ENCODE measurements at places on chromosomes 3 and 15. TPM values are rescaled to one million over a fixed set of nuclear protein-coding genes. Genes with fewer than 3 reads are reported as not detected.
A peak's percentile ranks its signal among the peaks of the same experiment; 100 is the strongest.

Gene FBXO40
- not detected for total RNA-seq

- DNase-seq: no peak
Observed at GRCh38 chr3:96201463-96201862, 612.9 kb upstream of the EPHA6 start.

DNA sequence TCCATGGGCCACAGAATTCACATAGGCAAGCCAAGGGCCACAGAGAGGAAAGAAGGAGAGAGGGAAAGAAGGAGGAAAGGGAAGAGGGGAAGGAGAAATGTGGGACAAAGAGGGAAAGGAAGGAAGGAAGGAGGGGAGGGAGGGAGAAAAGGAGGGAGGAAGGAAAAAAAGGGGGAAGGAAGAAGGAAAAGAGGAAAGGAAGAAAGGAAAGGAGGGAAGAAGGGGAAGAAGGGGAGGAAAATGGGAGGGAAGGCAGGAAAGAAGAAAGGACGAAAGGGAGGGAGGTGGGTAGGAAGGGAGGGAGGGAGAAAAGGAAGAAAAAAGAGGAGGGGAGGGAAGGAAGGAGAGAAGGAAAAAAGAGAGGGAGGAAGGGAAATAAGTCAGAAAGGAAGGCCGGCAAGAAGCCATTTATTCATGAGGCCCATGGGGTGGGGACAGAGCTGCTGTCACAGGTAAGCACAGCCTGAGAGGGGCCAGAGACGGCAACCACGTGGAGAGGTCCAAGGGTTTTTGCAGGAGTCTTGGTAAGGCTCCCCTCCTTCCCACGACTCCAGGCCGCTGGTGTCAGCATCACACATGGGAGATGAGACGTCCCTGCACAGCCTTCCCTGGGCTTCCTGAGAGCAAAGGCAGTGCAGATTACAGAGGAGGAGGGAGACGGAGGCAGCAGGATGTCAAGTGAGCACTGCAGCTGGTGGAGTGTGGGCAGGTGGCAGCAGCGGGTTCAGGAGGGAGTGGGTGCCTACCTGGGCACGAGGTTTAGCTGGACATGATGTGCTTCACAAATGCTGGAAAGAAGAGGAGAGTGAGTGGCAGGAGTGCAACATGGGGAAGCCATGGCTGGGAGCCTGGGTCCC is 5.5 kb downstream of the MYL3 start:
- no peak for DNase-seq

GRCh38 chr3:95120921-95121320 is 1058.1 kb downstream of the NSUN3 start:
- no peak for DNase-seq

- no peak for DNase-seq
Observed at GRCh38 chr15:68285259-68285980, 7.9 kb downstream of the FEM1B start.

Gene FBXW12
- not detected for total RNA-seq

- DNase-seq: no peak
Observed at GRCh38 chr15:74180881-74181602, 7.5 kb downstream of the ISLR start.

Gene ANKRD34C
- not detected for total RNA-seq

Gene CCR8
- not detected for total RNA-seq

Gene SLC27A2
- total RNA-seq: 1.3 TPM

Gene EIF1B
- total RNA-seq: 18.1 TPM

Gene DUOXA2
- total RNA-seq: not detected

Gene A4GNT
- not detected for total RNA-seq

Gene C3orf80
- 0.06 TPM for total RNA-seq

- DNase-seq: no peak
Observed at GRCh38 chr3:50304601-50305000, 1.2 kb upstream of the HYAL1 start.

DNA sequence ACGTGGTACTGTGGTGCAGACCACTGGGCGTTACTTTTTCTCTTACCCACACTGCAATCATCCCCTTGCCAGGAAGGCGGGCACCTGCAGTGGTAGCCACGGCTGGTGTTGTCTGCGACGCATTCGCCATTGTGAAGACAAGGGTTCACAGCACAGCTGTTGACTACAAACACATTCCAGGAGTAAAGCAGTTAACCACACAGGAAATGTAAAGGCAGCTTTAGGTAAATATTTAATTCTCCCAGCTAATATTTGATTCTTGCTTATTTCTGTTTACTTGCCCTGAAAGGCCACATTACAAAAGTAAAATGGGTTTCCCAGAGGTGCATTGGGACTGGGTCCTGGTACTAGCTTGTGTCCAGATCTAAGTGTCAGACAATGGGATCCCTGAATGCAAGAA is 45.4 kb downstream of the HEG1 start:
- no peak for DNase-seq

DNA sequence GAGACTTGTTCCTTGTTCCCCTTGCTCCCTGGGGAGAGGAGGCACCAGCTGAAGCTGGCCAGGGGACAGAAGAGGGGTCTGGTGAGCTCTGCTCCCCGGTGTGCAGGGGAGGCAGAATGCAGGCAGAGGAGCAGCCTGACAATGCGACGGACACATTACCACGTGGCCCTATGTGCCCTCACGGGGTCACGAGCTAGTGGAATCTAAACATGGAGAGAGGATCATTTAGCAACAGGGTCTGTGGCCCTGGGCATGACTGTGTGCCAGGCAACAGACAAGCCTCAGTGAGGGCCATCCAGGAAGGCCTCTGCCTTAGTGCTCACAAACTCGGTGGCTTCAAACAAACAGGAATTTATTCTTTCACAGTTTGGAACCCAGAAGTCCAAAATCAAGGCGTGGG is 8.5 kb upstream of the MUC4 start:
- no peak for DNase-seq

Gene SCAANT1
- not detected for total RNA-seq

Gene SLMAP
- 32.6 TPM for total RNA-seq

GRCh38 chr15:61063875-61064320 is 165.2 kb downstream of the RORA start:
- no peak for DNase-seq

Gene LRRIQ4
- total RNA-seq: not detected

Gene CTXN2
- not detected for total RNA-seq

GRCh38 chr3:151925419-151925818 is 52.0 kb downstream of the SUCNR1 start:
- peak; percentile 76 for DNase-seq

GRCh38 chr15:65903296-65904073 is 34.2 kb downstream of the RAB11A start:
- no peak for DNase-seq

GRCh38 chr3:30511524-30512251 is 94.7 kb upstream of the TGFBR2 start:
- DNase-seq: peak; percentile 56

Gene TMEM266
- not detected for total RNA-seq

DNA sequence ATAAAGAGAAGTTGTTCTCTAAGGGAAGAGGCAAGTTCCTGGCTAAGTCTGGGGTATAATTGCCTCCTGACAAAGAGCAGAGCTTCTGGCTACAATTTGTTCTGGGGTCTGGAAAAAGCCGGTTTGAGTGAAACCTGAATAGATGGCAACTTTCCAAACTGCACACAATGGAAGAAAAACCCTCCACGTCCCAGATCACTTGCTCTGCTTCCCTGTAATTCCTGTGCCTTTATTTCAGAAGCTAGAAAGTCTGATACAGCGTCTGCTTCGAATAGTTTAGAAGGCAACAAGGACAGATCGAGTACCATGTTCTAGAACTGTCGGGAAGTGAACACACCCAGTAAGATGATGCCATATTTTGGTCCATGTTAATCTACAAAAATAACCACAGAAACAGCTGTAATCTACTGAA is 1.6 kb upstream of the WDR82 start:
- DNase-seq: no peak

DNA sequence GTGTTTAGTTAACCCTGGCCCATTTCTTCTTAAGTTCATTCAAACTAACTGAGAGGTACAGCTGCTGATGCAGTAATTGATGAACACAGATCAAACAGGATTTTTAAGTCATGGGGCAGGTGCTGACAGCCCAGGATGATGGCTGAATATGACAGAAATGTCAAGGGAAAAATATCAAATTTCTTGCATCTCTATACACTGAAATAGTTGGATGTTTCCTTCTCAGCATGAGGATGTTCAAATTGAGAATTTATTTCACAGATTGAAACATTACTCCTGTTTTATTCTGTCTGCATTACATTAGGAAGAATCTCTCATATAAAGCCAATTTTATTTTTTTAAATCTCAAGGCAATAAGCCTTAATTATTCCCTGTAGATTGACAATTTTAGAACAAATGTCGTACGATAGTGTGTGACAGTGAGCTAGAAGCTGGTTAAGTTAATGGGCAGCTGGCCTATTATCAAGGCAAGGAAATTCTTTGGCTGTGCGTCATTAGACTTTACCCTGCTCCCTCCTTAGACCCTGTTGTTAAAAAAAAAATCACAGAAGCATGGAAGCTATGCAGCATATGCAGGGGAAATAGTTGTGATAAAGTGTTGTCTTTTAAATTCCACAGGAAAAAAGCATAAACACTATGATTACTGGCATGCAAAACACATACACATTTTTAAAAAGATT is 183.8 kb upstream of the KCNMB2 start:
- peak; percentile 81 for DNase-seq

- DNase-seq: no peak
Observed at GRCh38 chr15:40306371-40306770, 1.4 kb downstream of the PLCB2 start.

- DNase-seq: no peak
Observed at GRCh38 chr15:64146041-64146440, 5.5 kb upstream of the SNX22 start.

DNA sequence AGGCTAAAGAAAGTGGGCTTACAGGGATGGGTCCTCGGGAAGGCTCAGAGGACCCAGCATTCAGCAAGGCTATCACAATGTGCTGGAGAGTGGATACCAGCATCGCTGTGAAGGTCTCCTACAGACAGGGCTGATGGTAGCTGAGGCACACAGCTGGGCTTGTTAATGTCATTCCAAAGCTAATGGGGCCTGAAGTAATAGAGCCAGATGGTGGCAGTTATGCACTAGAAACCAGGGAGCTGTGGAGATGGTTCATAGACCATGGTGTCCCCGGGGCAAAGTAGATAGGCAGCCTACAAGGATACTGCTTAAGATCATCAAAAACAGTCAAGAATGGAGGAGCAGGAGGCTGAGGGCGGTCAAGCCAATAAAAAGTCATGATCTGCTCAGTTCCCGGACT is 24.8 kb upstream of the BOC start:
- no peak for DNase-seq

DNA sequence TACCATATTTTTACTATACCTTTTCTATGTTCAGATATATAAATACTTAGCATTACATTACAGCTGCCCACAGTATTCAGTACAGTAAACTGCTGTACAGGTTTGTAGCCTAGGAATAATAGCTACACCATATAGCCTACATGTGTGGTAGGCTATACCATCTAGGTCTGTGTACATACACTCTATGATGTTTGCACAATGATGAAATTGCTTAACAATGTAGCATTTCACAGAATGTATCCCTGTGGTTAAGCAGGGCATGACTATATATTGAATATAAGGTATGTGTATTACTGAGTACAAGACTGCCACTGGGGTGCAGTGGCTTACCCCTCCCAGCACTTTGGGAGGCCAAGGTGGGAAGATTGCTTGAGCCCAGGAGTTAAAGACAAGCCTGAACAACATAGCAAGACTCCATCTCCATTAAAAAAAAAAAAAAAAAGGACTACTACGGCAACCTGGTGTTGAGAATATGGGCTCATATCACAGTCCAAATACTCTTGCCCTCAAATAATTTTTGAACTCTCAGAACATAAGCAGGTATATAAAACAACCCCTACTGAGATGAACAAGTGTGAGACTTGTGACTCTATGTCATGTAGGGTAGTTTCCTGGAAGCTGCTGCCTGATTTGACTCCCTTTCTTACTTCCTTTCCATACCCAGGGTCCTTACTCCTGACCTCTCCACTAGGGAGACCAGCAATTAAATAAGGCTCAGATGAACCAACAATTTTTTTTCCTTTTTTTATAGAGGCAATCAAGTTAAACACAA is 4.8 kb downstream of the PPP1R14D start:
- DNase-seq: no peak

GRCh38 chr3:189771842-189772450 is 140.8 kb downstream of the TP63 start:
- DNase-seq: no peak

Gene CLDN1
- 7.3 TPM for total RNA-seq

DNA sequence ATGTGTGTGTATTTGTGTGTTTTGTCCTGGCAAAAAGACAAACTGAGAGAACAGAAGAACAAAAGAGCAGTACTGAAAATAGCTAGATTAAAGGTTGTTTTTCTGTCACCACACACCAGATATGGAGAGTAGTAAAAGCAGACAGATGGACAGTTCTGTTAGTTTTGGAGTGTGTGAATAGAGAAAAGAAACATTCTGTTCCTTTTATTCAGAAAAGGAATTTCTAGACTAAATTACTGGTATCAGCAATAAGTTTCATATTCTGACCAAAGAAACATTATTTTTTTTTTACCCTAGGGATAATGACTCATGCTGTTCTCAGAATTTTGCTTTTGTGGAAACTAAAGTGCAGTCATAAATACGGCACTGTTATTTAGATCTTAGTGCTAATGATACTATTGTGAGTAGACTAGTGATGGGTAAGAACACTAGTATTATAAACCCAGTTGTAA is 32.9 kb downstream of the PIK3CA start:
- no peak for DNase-seq

- DNase-seq: no peak
Observed at GRCh38 chr3:64179860-64180259, 45.4 kb downstream of the PRICKLE2 start.

- DNase-seq: no peak
Observed at GRCh38 chr3:169383770-169384169, 279.7 kb downstream of the MECOM start.

- no peak for DNase-seq
Observed at GRCh38 chr15:83613714-83614113, 40.2 kb upstream of the ADAMTSL3 start.

DNA sequence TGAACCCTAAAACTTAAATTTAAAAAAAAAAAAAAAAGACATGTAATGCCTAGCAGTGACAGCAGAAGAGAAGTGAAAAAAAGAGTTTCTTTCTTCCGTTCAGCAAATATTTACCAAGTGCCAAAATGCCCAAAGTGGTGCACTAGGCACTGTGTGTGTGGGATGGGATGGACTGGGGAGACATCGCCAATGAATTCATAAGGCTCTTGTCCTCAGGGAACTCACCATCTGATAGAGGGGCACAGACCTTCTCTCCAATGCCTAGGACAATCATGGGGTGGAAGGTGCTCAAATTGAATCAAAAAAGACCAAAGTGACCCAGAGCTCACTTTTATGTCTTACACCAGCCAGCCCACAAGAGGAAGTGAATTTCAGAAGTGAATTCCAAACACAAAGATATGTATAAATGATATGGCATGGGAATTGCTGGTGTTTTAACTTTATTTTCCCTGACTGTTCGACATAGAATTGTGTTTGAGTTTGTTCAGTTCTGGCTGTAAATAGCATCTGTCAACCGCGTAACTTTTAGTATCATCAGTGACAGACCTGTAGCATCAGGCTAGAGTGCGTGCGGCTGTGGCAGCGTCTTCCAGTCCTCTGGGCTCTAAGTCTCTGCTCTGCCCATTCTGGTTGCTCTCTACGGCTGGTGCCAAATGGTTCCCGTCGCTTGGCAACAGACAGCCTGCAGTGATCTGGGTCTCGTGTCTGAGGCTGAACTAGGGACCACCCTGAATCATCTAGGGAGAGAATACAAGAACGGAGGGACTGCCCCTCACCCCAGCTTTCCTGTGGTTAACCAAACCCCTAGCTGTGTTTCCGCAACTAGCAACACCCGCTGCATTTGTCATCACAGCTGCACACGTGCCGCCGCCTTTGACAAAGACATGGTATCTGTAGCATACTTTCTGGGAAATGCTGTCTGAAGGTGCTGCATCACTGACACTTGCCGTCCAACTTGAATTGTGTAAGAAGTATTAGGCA is 154.0 kb upstream of the THBS1 start:
- DNase-seq: peak; percentile 95

Data from Daoy (cell line).